Activated CD4-positive, alpha-beta T cell treated with anti-CD3 and anti-CD28 coated beads, Interleukin-2, amount 10 ng/mL, durations not matched to agents 24 days and 14 days (primary cell): ENCODE measurements at places on chromosomes 12 and 14. TPM values are rescaled to one million over a fixed set of nuclear protein-coding genes. Genes with fewer than 3 reads are reported as not detected.

The HOXC12 gene
- not detected in 2 replicates for total RNA-seq

- H3K27ac ChIP-seq, result no peak overlapping the region
- no peaks in the 10 kb centered on the region for H3K27me3 ChIP-seq
- H3K4me3 ChIP-seq, result no peak overlapping the region
Measured at GRCh38 chr12:105201299-105201698, 34.7 kb downstream of the APPL2 start.

- no peak overlapping the region for H3K4me3 ChIP-seq
- no peak overlapping the region for H3K27ac ChIP-seq
- H3K36me3 ChIP-seq, result no peaks in the 10 kb centered on the region
- H3K4me1 ChIP-seq, result no peaks in the 10 kb centered on the region
- peaks cover 2% of the 10 kb centered on the region for H3K27me3 ChIP-seq
- no peak for DNase-seq
Measured at GRCh38 chr14:38873941-38874612, 229.0 kb downstream of the SEC23A start.

The IL26 gene
- total RNA-seq, result 6.9 and 7.7 TPM in 2 replicates

- DNase-seq, result no peak
- H3K4me3 ChIP-seq, result no peak overlapping the region
- no peaks in the 10 kb centered on the region for H3K36me3 ChIP-seq
- H3K27me3 ChIP-seq, result no peaks in the 10 kb centered on the region
Measured at GRCh38 chr14:68244262-68244980, 424.8 kb downstream of the RAD51B start.

The TMTC1 gene
- 0.49 and 0.73 TPM in 2 replicates for total RNA-seq

GRCh38 chr12:5692850-5693249, 252.2 kb downstream of the ANO2 start:
- no peak overlapping the region for H3K4me3 ChIP-seq
- no peaks in the 10 kb centered on the region for H3K27me3 ChIP-seq
